ENCODE measurements at places on chromosomes 3 and 15. TPM values are rescaled to one million over a fixed set of nuclear protein-coding genes. Genes with fewer than 3 reads are reported as not detected.

The LOXL1 gene
- polyA plus RNA-seq, result 57.9 TPM

The ZNF385D gene
- polyA plus RNA-seq, result 2.4 TPM

The TMEM62 gene
- 12.7 TPM for polyA plus RNA-seq

The FRG2C gene
- not detected for polyA plus RNA-seq

The CTDSPL gene
- 36.9 TPM for polyA plus RNA-seq

The RAB11A gene
- 213 TPM for polyA plus RNA-seq

The TGM4 gene
- polyA plus RNA-seq, result not detected

Data from urinary bladder (tissue), 4 donors.